NCI-H1694 (cell line): ENCODE measurements at places on chromosomes 16 and 17.

- DNase-seq = no peak
Observed at GRCh38 chr16:1309888-1310831, 724 bp downstream of the UBE2I start.

- peak; percentile 29 for DNase-seq
Observed at GRCh38 chr17:45288825-45289224, 26.9 kb upstream of the SPATA32 start.

DNA sequence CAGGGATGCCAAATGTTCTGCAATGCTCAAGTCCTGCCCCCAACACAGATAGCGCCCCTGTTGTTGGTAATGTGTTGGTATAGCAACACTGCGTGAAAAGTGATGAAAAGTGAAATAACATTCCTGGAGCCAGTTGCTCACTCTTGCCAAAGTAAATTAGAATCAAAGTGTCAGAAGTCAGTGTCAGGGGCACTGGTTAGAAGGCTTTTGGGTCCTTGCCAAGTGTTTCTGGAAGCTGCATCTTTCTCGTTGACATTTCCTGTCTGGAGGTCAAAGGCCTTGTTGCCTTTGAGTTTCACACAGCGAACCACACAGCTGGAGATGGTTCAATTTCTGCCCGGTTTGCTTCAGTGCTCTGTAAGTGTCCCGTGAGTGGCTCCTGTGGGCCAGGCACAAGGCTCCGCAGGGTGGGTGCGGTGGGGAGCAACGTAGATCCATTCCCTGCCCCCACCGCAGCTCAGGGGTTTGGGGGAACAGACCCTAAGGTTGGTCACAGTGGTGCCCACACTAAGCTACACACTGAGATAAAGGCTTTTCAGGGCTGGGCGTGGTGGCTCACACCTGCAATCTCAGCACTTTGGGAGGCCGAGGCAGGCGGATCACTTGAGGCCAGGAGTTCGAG is 3.6 kb upstream of the SLC16A5 start:
- DNase-seq = no peak

- no peak for DNase-seq
Observed at GRCh38 chr16:75502916-75503605, 7.8 kb upstream of the CHST6 start.

DNA sequence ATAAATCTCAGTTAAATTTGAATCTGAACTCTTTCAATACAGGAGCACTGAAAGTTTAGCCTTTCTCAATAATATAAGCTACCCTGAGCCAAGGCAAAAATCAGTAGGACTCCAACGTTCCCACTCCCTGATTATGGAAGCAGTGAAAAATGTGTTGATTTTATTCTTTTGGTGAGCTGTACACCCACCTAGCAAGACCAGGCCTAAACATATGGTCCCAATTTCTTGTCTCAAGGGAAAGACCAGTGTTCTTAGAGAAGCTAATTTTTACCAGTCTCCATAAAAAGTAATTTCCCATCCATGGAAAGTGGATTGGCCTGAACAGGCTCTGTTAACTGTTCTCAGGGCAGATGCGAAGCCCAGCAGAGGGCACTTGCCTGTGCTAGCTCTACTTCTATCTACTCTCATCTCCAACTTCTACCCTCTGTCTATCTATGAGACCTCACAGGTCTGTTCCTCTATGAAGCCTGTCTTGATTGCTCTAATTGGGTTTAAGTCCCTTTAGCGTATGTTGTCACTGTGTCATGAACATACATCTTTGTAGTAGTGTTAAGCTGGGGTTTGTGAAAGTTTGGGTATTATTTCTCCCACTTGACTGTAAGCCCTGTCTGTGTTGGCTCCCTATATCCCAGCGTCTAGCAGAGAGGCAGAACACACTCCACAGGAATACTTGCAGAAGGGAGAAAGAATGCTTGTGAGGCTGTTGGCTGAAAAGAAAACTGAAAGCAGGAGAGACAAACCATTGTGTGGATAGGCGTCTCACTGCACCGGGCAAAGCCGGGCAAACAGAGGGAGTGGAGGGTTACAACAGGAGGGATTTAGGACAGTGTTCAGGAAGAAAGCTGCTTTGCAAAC is 167.1 kb upstream of the MAF start:
- DNase-seq = peak; percentile 20

DNA sequence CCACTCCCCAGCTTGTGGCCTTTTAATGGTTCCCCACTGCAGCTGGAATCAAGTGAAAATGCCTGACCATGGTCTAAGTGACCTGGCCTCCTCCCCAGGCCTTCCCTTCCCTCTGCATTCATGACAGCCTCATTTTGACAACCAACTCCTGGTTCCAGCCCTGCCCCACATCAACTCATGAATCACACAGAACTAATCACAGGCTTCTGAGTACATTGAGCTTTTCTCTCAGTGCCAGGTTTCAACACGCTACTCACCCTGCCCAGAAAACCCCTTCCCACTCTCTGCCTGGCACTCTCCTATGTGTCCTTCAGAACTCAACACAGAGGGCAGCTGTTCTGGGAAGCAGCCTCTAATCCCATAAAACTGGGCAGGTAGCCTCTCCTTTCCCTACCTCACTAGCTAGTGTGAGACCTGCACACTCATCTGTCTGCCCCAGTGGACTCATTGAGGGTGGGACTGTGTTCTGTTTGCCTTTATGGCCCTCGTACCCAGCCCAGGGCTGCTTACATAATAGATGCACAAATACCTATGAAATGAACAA is 313.6 kb downstream of the GRIN2A start:
- DNase-seq = no peak

DNA sequence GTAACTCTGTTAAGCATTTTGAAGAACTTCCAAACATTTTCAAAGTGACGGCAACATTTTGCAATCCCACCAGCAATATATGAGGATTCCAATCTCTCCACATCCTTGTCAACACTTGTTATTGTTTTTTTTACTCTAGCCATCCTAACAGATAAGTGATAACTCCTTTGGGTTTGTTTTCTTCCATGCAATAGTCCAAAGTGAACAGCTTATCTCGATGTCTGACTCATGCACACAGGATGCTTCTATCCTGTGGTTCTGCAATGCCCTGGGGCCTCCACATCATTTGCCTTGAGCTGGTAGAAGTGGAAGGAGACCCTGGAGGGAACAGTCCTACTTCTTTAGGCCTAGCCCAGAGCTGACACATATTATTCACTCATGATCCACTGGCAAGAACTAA is 13.0 kb downstream of the TLE7 start:
- DNase-seq = no peak

DNA sequence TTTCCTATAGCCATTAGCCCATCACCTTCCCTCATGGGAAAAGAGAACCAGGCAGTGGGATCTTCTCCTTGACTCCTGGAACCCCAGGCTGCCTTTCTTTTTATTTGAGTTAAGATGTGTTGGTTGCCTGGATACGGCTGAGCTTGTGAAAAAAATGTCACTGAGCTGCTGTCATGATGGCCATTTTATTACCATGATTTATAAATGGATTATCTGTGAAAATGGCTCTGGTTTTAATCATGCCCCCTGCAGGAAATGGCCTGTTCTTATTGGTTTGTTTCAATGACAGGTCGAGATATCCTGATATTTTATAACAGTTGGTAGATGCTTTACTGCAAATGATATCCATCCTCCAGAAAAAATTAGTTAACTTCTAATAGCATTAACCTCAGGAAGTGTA is 640.4 kb downstream of the CDH11 start:
- DNase-seq = no peak

DNA sequence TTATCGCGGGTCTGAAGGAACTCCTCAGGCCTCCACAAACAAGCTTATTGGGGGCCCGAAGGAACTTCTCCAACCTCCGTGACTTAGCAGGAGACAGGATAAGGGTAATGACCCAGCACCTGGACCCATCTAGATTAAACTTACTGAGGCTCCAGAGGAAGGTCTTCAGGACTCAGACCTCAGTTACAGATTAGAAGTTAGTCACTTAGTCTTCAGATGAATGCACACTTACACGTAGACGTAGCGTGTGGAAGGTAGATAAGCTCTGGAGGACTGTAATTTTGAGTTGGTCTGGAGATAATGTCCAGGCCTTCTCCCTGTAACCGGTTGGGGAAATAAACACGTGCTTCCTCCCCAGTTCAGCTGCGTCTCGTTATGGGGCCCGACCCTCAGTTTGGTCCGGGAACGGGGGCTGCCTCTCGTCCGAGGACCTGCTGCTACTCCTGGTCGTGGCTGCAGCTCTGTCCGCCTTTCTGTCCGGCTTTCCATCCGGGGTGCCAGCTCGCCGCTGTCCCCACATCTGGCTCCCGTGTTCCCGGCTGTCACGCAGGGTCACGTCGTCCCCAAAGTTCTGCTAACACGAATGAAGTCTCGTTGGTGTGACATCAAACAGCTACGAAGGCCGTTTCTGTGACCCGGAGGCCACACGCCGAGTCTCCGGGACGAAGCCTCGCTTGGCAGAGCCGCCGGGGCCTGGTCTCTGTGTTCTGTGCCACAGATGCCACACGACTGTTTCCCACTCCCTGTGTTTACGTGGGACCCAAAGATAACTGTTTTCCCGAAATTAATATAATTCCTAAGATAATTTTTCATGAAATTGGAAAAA is 11.8 kb upstream of the SECTM1 start:
- no peak for DNase-seq

GRCh38 chr17:10073941-10074340 is 124.5 kb downstream of the GAS7 start:
- DNase-seq = no peak

DNA sequence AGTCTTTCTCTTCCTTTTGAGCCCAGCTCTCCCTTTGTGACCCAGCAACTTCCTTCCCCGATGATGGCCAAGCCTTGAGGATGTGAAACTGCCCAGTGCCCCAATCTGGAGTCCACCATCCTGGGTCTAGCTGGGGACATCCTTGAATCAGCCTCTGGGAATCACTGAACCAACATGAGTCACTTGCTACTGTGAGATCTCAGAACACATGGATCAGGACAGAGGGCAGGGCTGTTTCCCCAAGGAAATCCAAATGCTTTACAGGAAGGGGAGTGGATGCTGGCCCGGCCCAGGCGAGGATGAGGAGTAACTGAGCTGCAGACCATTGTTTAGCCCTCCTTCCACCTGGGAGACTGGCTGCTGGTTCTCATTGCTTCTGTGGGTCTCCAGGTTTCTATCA is 547.6 kb downstream of the WWOX start:
- no peak for DNase-seq

DNA sequence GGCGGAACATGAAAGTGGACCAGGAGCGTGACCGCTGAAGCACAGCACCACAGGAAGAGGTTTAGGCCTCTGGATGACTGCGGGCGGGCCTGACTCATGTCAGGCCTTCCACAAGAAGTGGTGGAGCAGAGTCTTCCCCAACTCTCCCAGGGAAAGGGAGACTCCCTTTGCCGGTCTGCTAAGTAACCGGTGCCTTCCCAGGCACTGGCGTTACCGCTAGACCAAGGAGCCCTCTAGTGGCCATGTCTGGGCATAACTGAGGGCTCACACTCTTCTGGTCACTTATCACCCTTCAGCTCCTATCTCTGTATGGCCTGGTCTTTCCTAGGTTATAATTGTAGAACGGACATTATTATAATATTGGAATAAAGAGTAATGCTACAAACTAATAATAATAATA is 1931.9 kb downstream of the TP53TG3F start:
- peak; percentile 16 for DNase-seq

DNA sequence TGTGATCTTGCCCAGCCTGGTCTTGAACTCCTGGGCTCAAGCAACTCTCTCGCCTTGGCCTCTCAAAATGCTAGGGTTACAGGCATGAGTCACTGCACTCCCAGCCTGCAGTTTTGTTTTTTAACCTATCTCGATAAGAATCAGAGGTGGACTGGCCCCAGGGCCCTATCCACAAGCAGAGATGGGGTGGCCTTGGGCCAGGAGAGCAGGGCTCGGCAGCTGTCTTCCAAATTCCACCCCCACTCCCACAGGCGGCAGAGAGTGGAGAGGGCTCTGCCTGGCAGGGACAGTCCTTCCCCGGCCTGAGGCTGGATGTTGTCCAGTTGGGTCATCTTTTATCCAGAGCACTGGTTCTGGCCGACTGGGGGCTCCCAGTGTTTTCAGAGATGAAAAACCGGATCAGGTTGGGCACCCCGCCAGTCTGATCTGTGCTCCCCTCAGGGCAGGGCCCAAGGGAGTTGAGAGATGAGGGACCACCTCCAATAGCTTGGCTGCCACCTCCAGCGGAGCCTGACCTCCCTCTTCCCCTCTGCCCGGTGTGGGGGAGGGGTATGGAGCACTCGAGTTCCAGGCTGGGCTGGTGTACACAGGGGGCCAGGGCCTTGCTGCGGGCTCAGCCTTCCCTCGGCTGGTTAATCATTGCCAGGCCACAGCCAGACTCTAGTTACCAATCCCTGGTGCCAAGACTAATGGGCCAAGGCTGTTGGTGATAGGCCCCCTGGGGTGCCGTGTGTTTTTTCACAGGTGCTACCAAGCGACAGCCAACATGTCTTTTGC is 30.3 kb upstream of the MYO15B start:
- no peak for DNase-seq

DNA sequence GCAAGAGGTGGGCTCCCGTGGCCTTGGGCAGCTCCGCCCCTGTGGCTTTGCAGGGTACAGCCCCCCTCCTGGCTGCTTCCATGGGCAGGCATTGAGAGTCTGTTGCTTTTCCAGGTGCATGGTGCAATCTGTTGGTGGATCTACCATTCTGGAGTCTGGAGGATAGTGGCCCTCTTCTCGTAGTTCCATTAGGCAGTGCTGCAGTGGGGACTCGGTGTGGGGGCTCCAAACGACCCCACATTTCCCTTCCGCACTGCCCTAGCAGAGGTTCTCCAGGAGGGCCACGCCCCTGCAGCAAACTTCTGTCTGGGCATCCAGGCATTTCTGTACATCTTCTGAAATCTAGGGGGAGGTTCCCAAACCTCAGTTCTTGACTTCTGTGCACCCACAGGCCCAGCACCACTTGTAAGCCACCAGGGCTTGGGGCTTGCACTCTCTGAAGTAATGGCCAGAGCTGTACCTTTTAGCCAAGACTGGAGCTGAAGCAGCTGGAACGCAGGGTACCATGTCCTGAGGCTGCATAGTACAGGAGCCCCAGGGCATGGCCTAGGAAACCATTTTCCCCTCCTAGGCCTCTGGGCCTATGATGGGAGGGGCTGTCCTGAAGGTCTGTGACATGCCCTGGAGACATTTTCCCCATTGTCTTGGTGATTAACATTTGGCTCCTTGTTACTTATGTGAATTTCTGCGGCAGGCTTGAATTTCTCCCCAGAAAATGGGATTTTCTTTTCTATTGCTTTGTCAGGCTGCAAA is 6.0 kb downstream of the PRKAR1A start:
- DNase-seq = no peak

GRCh38 chr16:58197314-58198012 is 443 bp downstream of the CSNK2A2 start:
- DNase-seq = no peak

DNA sequence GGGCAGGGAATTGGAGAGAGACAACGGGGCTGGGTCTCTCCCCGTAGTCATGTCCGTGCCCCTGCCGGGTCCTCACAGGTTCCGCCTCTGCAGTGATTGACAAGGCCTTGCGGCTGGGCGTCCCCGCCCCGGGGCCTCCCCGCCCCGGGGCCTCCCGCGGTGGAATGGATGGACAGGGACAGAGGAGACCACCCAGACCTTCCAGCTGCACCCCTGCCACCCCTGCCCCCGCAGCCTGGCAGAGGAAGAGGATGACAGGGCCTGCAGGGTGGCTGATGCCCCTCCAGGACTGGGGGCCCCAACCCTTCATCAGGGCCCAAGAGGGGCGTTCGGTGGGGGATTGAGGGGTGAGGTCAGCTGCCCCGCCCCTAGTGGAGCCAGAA is 216.4 kb upstream of the CIBAR2 start:
- no peak for DNase-seq
